ENCODE measurements at places on chromosomes 1 and 21.

DNA sequence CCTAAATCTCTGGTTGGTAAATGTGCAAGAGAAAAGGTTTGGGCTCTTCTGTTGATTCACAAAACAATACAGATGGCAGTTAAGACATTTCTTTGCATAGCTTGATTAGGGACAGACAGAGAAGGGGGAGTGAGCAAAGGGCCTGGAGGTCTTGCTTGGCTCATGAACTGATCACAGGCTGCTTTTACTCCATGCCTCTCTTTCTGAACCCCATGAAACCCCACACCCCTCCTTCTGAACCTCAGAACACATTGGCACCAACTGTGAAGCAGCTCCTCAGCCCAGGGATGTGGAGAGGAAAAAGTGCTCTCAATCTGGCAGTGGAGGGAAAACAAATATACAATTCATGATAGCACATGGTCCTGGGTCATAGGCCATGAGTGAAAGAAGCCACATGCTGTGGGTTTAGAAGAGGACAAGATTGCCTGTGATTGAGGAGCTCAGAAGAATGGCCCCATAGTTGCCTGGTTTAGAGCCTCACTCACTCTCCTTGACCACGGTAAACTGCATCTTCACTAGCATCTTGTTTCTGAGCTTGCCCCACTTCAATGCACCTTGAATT lies 111.6 kb upstream of the GADD45A start:
- H3K36me3 ChIP-seq: no peaks in the 10 kb centered on the region
- H3K27me3 ChIP-seq: no peaks in the 10 kb centered on the region
- H3K27ac ChIP-seq: no peak overlapping the region

DNA sequence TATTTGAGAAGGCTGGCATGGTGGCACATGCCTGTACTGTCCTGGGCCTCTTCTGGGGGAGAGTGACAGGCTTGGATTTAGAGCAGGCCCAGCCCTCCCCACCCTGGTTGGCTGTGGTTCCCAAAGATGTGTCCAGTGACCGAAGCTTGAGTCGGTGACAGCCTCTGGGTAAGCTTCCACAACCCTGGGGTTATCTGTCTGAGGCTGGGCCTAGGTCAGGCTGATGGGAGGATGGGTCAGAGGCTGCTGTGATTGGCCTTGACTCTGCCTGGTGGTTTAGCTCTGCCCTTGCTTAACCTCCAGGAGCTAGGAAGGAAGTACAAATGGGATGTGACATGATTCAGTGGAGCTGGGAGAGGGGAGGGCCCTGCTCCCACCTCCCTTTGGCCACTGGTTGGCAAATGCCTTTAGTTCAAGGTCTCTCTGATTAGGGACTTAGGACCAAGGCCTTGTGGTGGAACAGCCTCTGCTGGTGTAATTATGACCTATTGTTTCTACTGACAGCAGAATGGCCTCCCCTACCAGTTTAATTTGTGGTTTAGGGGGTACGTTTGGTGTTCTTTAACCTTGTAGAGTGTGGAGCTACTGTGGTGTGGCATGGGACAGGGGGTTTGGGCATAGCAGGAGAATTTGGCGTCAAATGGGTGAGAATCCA lies 16.6 kb downstream of the NUDC start:
- no peak for DNase-seq
- no peak overlapping the region for H3K4me3 ChIP-seq
- no peaks in the 10 kb centered on the region for H3K27me3 ChIP-seq
- H3K36me3 ChIP-seq: peaks cover 24% of the 10 kb centered on the region
- H3K4me1 ChIP-seq: no peaks in the 10 kb centered on the region
- H3K27ac ChIP-seq: no peak overlapping the region

GRCh38 chr1:155226188-155226909 lies 17.9 kb downstream of the MTX1 start:
- no peaks in the 10 kb centered on the region for H3K27me3 ChIP-seq
- no peaks in the 10 kb centered on the region for H3K36me3 ChIP-seq
- H3K4me1 ChIP-seq: peaks cover 38% of the 10 kb centered on the region
- peak; percentile 55 for DNase-seq
- H3K4me3 ChIP-seq: peak overlapping the region; percentile 74

- DNase-seq: no peak
- H3K4me3 ChIP-seq: peak overlapping the region; percentile 76
- no peaks in the 10 kb centered on the region for H3K27me3 ChIP-seq
These were observed 1.2 kb downstream of the CAMK2N1 start for GRCh38 chr1:20484519-20485462.

DNA sequence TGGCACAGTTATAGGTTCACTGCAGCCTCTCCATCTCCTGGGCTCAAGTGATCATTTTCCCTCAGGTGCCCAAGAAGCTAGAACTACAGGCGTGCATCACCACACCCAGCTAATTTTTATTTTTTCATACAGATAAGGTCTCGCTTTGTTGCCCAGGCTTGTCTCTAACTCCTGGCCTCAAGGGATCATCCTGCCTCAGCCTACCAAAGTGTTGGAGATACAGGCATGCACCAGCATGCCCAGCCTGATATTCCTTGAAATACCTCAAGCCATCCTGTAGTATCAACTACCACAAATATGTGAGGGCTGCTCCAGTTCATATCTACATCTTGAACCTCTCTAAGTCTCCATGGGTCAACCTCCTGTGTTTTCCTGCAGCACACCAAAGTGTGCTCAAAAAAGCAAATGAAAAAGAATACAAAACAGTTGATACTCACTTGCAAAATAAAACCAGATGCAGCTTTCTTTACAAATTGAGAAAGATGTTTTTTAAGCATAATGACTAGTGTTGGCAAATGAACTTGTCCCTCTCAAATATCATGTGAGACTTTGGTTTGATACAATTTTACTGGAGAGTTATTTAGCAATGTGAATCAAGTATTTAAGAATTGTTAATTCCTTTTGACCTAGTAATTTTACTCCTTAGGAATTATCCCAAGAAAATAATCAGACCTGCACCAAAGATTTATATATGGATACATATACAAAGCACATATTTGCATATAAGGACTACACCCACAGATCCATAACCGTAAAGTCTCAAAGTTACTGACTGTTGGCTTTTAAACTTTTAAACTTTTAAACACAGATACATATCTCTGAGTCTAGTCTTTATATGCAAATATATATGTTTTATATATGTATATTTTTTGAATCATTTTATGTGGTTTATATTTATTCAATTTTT lies 197.7 kb downstream of the NRIP1 start:
- no peaks in the 10 kb centered on the region for H3K36me3 ChIP-seq
- no peak overlapping the region for H3K27ac ChIP-seq

GRCh38 chr1:115647919-115648650 lies 6.3 kb downstream of the VANGL1 start:
- no peak for DNase-seq
- no peaks in the 10 kb centered on the region for H3K36me3 ChIP-seq
- no peak overlapping the region for H3K27ac ChIP-seq

DNA sequence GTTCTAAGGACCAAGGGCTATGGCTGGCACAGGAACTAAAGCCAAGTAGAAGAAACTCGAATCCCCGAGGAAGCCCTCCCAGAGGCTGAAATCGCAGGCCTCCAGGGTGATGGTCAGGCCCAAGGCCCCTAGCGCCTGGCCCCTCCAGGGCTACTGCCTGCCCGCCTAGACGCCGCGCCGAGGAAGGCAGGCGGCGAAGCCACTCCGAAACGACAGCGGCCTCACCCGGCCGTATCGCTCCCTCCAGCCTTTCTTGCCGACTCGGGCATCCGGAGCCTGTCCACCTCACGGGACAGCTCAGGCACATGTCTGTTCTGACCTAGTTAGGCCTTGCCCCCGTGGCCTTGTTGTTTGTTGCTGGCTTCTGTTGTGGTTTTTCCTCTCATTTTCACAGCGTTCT lies 9.7 kb upstream of the LHX8 start:
- no peaks in the 10 kb centered on the region for H3K27me3 ChIP-seq
- no peak for DNase-seq
- no peaks in the 10 kb centered on the region for H3K36me3 ChIP-seq
- no peak overlapping the region for H3K4me3 ChIP-seq
- H3K4me1 ChIP-seq: no peaks in the 10 kb centered on the region
- H3K27ac ChIP-seq: no peak overlapping the region

DNA sequence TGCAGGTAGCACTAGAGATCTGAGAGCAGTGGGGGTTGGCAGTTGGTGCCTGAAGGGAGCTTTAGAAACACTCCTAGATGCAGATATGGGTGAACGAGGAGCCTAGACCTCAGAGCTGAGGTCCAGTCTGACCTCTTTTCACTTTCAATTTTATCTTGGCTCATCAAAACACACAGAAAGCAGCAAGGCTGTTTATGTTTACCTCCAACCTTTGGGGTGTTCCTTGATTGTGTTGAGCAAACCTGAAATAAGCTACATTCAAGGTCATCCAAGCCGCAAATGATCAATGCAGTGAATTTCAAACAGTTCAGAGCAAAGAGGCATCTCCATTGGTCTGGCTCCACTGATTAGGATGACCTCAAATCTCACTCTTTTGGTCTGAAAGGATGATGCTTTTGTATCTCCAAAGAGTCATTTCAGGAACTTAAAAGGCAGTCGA lies 1.3 kb downstream of the LY9 start:
- no peaks in the 10 kb centered on the region for H3K4me1 ChIP-seq
- no peak for DNase-seq
- no peak overlapping the region for H3K27ac ChIP-seq
- no peaks in the 10 kb centered on the region for H3K27me3 ChIP-seq

DNA sequence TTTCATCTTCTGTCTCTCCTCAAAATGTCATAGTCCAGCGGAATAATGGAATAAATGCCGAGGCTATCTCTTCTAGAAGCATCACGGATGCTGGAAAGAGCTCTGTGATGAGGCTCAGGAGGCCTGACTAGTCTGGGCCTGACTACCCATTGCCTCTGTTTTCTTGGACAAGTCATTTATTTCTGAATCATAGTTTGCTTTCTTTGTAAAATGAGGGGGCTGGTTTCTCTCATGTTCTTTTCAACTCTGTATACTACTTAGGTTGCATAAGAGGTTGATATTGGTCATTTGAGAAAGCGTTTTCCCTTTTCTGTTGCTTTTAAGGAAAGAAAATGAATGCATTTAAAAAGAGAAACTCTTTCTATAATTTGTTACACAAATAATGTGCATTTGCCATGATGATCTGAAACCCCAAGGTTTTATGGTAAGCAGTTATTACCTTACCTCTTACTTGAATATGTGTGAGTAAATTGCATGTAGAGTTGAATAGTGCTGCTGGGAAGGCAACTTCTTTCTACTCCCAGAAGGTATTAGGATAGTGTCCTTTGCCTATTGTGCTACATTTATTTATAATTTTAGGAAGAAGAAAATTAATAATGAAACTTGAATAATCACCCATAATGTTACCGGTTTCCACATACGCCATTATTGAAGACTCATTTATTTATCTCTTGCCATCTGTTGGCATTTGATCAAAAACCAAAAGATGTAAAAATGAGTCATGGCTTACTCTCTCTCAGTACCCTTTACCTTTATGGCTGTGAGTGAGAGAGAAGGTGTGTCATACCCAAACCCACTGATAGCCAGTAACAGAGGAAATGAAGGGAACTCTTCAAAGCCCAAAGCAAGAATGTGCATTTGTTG lies 179.1 kb downstream of the FASLG start:
- no peak for DNase-seq
- H3K27ac ChIP-seq: no peak overlapping the region
- H3K4me3 ChIP-seq: no peak overlapping the region
- no peaks in the 10 kb centered on the region for H3K36me3 ChIP-seq
- no peaks in the 10 kb centered on the region for H3K4me1 ChIP-seq

- H3K4me3 ChIP-seq: no peak overlapping the region
- no peaks in the 10 kb centered on the region for H3K27me3 ChIP-seq
- no peak for DNase-seq
- no peaks in the 10 kb centered on the region for H3K4me1 ChIP-seq
These were observed 42.1 kb upstream of the HUNK start for GRCh38 chr21:31830701-31831100.

DNA sequence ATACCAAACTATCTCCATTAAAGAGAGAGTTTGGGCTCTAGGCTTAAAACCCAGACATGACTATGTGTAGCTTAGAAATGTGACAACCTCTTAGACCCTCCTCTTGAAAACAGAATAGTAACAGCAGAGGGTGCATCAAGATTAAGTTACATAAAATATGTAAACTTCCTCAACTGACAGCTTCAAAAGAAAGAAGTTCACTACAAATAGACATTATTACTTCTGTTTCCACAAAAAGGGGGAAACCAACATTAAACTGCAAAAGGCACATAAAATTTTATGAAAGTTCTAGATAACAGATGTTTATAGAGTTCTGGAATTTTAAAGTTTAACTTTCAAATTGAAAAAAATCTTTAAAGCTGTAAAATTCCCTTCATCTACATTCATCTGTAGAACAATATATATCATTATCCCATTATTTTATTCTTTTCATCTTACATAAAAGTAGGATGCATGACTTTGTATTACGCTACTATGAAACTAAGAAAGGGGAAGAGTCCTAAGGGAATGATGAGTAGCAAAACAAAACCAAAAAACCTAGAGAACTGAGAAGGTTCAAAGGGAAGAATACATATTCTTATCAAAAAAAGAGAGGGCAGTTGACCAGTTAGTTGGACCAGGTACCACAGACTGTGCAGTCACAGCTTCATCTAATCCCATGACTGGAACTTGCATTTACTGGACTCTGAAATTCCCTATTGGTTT lies 177.0 kb downstream of the SIPA1L2 start:
- H3K36me3 ChIP-seq: no peaks in the 10 kb centered on the region
- no peaks in the 10 kb centered on the region for H3K27me3 ChIP-seq
- DNase-seq: no peak
- no peaks in the 10 kb centered on the region for H3K4me1 ChIP-seq
- H3K4me3 ChIP-seq: no peak overlapping the region
- H3K27ac ChIP-seq: no peak overlapping the region

GRCh38 chr1:210233495-210234328 lies 1.1 kb downstream of the SERTAD4 start:
- no peak for DNase-seq
- no peaks in the 10 kb centered on the region for H3K27me3 ChIP-seq
- peaks cover 53% of the 10 kb centered on the region for H3K4me1 ChIP-seq
- H3K4me3 ChIP-seq: peak overlapping the region; percentile 90

DNA sequence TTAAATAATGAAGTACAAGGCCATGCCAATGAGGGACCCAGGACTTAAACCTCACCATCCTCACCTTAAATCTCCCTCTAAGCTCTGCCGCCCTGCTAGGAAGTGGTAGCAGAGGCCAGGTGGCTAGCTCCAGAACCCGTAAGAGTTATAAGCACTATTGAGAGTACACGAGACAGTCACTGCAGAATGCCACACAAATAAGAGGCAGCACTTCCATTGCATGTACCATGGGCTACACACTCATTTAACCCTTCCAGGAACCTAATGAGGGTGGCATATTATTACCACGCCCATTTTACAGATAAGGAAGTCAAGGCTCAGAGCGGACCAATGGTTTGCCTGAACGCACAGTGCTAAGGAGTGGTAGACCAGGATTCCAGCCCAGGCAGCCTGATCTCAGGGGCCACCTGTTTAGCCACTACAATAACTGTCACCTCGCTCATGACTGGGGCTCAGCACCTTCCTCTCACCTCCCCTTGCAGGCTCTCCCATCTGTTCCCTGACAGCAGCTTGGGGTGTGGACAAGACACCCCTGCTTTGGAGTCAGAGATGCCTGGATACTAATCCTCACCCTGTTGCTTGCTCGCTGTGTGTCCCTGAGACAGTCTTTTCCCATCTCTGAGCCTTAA lies 54.8 kb upstream of the ID3 start:
- no peak for DNase-seq
- H3K27ac ChIP-seq: no peak overlapping the region
- no peaks in the 10 kb centered on the region for H3K4me1 ChIP-seq
- no peaks in the 10 kb centered on the region for H3K36me3 ChIP-seq
- no peak overlapping the region for H3K4me3 ChIP-seq
